ENCODE measurements at places on chromosomes 11 and 22. TPM values are rescaled to one million over a fixed set of nuclear protein-coding genes. Genes with fewer than 3 reads are reported as not detected.
A peak's percentile ranks its signal among the peaks of the same experiment; 100 is the strongest.

DNA sequence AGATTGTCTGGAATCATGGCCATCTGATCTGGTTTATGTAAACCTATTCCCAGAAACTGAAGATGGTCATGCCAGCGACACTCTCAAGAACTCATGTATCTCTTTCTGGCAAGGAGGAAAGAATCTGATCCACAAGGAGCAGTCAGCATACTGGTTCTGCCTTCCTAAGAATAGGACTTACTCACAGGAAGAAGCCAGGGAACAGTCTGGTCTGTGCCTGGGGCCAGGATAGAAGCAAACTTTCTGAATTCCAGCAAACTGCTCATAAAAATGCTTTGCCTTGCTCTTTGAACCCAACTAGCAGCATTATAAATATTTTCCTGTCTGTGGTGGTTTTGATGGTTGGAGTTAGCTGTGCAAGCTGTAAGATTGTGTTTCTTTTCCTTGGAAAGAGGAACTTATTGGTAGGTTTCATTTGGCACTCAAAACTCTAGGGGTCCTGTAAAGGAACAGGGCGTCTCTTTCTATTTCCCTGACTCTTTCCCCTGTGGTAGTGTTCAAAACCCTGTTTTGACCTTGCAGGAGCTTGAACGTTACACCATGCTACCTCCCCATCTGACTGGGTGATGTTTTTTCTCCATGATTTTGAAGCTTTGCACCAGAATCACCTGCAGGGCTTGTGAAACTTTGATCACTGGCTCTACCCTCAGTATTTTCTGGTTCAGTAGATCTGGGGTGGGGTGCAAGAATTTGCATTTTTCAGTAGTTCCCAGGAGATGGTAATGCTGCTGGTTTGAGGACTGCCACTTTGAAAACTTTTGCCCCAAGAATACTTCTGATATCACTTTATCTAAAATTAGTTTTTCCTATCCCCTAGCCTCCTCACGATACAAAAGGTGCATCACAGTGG is 627.8 kb upstream of the ANO5 start:
- no peak for DNase-seq

GRCh38 chr11:15489281-15489680 is 374.6 kb downstream of the INSC start:
- peak; percentile 25 for DNase-seq

DNA sequence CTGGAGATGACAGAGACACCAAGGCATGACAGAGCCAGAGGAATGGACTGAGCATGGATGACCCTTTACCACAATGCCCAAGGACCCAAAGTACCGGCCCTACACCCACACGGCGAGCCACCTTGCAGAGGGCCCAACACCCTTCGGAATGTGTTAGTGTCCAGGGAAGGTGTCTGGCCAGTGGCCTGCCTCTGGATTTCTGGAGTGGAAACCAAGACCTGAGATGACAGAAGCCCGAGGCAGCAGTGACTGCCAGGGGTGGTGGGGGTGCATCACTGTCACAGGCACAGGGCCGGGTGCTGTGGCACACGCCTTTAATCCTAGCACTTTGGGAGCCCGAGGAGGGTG is 28.7 kb downstream of the PDGFB start:
- no peak for DNase-seq

- DNase-seq = peak; percentile 73
Measured at GRCh38 chr11:34343153-34343552, 14.7 kb downstream of the ABTB2 start.

DNA sequence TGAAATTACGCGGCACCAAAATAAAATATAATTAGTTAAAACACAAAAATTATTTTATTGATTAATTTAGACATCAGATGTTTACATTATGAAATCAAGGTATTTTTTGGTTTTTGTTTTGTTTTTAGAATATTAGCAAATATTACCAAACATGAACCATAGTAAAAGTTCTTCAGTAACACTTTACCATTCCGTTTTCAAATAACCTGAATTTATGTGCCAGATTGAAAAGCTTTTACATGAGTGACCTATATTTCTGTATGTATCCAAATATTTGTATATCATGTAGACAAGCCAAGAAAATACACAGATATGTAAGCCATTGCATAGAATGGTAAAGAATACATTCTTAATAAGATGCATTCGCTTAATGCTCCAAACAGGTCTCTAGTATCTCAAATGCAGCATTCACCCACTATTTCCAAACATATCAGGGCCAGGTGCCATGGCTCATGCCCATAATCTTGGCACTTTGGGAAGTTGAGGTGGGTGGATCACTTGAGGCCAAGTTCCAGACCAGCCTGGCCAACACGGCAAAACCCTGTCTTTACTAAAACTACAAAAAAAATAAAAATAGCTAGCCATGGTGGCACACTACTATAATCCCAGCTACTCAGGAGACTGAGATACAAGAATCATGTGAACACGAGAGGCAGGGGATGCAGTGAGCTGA is 102.4 kb upstream of the SERPIND1 start:
- DNase-seq = no peak

DNA sequence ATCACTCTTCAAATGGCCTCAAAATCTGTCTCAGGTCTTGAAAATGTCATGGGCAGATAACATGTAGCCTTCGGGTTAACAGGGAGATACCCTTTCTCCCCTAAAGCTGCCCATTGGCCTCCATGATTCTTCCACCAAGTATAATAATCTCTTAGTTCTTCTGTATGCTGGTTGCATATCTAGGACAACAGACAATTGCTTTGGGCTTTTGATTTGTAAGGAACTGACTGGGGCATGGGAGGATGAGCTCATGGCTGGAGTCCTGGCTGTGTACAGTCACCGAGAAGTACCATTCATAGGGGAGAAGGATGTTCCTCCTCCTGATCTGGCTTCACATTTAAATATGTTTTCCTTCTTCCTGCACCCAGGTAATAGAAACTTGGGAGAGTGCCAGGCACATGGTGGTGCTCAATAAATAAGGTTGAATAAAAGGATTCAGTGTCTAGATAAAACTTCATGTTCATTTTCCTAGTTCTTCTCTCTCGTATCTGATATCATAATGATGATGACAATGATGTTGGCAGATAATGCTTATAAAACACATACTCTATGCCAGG is 2.8 kb upstream of the AMPD3 start:
- DNase-seq = no peak

GRCh38 chr11:35593143-35593542 is 25.1 kb upstream of the FJX1 start:
- DNase-seq = peak; percentile 80

DNA sequence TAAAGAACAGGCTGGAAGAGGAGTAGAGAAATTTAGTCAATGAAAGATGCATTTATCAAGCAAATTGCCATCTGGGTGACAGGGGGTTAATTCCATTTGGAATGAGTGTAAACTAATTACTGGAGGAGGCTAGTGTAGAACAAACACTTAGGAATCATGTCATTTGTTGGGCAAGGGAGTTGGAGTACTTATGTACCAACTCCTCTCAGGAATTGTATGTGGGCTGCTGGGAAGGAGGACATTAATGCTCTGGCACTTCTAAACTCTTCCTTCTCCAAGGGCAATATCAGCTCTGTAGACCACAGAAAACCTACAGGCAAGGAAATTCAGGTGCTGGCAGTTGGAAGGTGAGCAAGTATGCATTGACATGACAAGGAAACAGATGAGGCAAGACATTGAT is 141.0 kb downstream of the MSANTD4 start:
- no peak for DNase-seq

The DBX1 gene
- total RNA-seq = not detected

The OR52I1 gene
- total RNA-seq = not detected
